Dorsolateral prefrontal cortex (tissue), 122 donors: ENCODE measurements at places on chromosomes 2 and 18.

DNA sequence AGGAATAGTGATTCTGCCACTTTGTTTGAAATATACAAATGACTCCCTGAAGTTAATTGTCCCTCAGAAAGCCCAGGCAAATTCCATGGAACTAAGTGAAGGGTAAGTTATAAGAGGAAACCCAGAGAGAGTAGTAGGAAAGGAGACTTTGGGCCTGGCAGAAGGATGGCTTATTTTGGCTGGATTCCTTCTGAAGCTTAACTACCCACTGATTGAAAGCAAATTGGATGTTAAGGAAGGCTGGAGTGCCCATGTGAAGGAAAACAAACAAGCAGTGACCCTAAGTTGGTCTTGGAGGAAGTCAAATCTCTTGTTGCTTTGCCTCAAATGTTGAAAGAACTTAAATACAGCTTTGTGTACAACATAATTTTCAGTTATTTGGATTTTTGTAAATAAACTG lies 1106.4 kb upstream of the ZEB2 start:
- DNase-seq: no peak

DNA sequence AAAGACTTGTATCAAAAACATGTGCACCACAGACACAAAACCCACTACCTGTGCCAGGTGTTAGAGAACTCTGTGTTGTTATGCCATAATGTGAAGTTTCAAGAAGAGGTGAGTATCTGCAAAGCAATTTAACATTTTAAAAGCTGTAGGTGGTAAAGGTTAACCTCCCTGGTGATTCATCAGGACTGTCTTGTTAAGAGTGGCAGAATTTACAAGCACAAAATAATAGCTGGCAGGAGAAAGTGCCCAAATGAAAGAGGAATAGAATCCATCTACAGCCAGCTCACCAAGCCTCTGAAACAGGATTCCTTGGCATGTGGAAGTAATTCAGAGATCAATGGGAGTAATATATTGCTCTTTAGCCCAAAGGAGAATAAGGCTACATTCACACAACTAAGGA lies 230.7 kb downstream of the AFF3 start:
- DNase-seq: no peak

- DNase-seq: no peak
These were observed 13.3 kb upstream of the DYM start for GRCh38 chr18:49473721-49474120.

DNA sequence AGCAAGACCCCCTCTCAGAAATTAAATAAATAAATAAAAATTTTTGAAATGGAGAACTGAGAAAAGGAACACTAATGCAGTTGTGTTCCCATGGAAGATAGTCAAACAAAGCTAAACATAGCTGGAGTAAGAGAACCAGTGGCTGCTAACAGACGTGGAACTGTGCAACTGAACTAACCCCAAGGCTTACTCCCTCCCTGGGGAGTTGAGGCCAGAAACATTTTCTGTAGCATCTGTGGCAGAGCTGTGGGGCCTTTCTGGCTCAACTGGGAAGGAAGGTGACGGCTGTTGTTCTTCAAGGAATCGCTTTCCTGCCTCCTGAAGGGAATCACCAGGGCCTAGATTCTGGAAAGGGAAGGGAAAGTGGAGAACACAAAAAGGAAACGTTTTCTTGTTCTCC lies 53.9 kb upstream of the B3GNT2 start:
- DNase-seq: no peak

GRCh38 chr2:176039375-176039774 lies 37.3 kb upstream of the LNPK start:
- DNase-seq: no peak

DNA sequence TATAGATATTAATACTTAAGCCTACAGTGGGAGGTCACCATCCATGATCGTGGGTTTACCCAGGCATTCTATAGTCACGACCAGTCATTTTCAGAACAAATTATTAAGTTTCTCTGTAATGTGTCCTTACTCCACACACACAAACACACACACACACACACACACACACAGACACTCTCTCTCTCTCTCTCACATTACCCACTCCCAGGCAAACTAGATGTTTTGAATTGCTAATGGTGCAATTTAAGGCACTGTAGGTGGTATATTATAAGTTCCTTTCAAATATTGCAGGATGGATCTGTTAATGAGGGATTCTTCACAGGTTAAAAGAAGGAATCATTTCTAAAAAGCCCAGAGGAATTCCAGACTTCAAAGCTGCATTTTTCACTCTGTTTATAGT lies 657.8 kb downstream of the MBD2 start:
- no peak for DNase-seq

- DNase-seq: no peak
These were observed 118.8 kb downstream of the ZNF532 start for GRCh38 chr18:58983260-58984155.

- DNase-seq: no peak
These were observed 572.0 kb upstream of the ZEB2 start for GRCh38 chr2:145091967-145092366.
